ENCODE measurements at places on chromosomes 7 and 10. TPM values are rescaled to one million over a fixed set of nuclear protein-coding genes. Genes with fewer than 3 reads are reported as not detected.

- H3K36me3 ChIP-seq: no peaks in the 10 kb centered on the region
- peak overlapping the region; percentile 53 for H3K27ac ChIP-seq
- DNase-seq: no peak
- H3K4me1 ChIP-seq: peaks cover 34% of the 10 kb centered on the region
- no peaks in the 10 kb centered on the region for H3K27me3 ChIP-seq
These were observed 111.0 kb downstream of the TCF7L2 start for GRCh38 chr10:113061054-113061430.

GRCh38 chr10:80108576-80109239 is 23.8 kb upstream of the PLAC9 start:
- no peak overlapping the region for H3K27ac ChIP-seq
- no peaks in the 10 kb centered on the region for H3K36me3 ChIP-seq
- no peaks in the 10 kb centered on the region for H3K4me1 ChIP-seq
- H3K4me3 ChIP-seq: no peak overlapping the region
- DNase-seq: no peak

- no peak overlapping the region for H3K4me3 ChIP-seq
- peaks cover 3% of the 10 kb centered on the region for H3K4me1 ChIP-seq
- no peaks in the 10 kb centered on the region for H3K27me3 ChIP-seq
These were observed 24.6 kb upstream of the RHBDD2 start for GRCh38 chr7:75854233-75854632.

DNA sequence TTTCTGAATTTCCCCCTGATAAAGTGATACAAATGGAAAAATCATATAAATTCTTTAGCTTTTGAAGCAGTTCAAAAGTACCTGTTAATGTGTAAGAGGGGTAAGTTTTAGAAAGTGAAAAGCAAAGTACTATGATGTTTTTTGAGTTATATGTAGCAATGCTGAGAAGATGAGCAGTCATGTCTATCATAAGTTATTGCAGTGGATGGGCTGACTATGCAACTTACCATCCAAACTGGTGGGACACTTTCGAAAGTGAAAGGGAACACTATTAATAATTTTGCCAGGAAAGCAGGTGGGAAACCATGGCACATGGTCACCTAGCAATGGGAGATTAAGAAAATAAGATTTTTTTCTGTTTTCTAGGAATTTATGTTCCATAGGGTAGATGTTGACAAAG is 4.1 kb downstream of the MINPP1 start:
- H3K27ac ChIP-seq: no peak overlapping the region
- H3K27me3 ChIP-seq: no peaks in the 10 kb centered on the region
- no peak overlapping the region for H3K4me3 ChIP-seq
- H3K4me1 ChIP-seq: peaks cover 10% of the 10 kb centered on the region
- H3K36me3 ChIP-seq: peaks cover 30% of the 10 kb centered on the region
- no peak for DNase-seq

DNA sequence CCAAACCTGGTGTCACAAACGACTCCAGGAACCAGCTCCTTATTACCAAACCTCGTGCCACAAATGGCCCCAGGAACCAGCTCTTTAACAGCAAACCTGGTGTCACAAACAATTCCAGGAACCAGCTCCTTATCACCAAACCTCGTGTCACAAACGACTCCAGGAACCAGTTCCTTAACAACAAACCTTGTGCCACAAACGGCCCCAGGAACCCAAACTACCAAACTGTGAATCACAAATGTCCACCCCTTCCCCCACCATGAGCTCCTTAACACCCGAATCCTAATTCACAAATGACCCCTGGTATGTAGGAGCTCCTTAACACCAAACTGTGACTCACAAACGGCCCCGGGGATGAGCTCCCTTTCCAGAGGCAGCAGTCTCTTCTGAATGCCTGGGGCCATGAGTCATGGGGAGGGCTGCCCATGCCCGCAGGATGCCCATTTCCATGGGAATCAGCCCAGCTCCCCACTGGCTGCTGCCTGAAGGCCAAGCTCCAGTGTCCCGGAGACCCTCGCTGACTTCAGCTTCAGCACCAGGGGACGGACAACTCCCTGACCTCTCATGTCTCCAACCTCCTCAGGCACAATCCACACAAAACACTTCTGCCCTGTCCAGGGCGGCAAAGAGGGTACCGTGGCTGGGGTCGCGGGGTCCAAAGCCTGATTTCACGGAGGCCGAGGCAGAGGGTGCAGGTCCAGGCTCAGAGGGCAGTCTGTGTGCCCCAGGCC is 213.1 kb downstream of the ELFN1 start:
- H3K27ac ChIP-seq: no peak overlapping the region
- H3K4me3 ChIP-seq: no peak overlapping the region
- H3K36me3 ChIP-seq: peaks cover 34% of the 10 kb centered on the region
- DNase-seq: peak; percentile 60

DNA sequence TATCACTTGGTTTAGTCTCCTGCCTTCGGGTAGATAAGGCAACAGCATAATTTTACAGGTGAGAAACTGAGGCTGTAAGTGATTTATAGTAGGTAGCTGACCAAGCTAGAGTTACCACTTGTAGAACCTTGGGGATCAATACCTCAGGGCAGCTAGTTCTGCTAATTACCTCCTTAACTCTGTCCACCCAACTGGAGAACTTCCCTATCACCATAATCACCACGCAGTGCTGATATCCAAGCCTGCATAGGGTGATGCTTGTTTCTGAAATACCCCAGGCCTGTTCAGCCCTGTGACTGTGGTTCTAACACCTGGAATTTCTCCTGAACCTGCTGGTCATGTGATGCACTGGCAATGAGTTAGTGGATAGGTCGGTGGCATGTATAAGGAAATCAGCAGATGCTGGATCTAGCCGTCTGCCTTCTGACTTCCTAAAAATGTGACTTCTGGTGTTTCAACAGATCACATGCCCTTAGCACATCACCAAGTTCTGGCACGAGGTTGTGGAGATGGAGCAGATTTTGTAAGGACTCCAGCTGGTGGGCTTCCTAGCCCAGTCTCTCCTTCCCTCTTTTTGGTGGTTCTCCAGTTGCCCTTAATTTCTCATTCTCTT is 15.3 kb downstream of the PLAU start:
- H3K4me1 ChIP-seq: peaks cover 24% of the 10 kb centered on the region
- H3K36me3 ChIP-seq: no peaks in the 10 kb centered on the region
- H3K27ac ChIP-seq: no peak overlapping the region
- no peaks in the 10 kb centered on the region for H3K27me3 ChIP-seq

- H3K27me3 ChIP-seq: no peaks in the 10 kb centered on the region
- H3K4me3 ChIP-seq: no peak overlapping the region
- no peak for DNase-seq
These were observed 72.0 kb downstream of the SRPK2 start for GRCh38 chr7:105316578-105317344.

GRCh38 chr10:60536529-60537114 is 146.9 kb upstream of the ANK3 start:
- no peaks in the 10 kb centered on the region for H3K27me3 ChIP-seq
- DNase-seq: no peak
- no peaks in the 10 kb centered on the region for H3K36me3 ChIP-seq
- H3K4me3 ChIP-seq: no peak overlapping the region
- H3K27ac ChIP-seq: no peak overlapping the region
- no peaks in the 10 kb centered on the region for H3K4me1 ChIP-seq

DNA sequence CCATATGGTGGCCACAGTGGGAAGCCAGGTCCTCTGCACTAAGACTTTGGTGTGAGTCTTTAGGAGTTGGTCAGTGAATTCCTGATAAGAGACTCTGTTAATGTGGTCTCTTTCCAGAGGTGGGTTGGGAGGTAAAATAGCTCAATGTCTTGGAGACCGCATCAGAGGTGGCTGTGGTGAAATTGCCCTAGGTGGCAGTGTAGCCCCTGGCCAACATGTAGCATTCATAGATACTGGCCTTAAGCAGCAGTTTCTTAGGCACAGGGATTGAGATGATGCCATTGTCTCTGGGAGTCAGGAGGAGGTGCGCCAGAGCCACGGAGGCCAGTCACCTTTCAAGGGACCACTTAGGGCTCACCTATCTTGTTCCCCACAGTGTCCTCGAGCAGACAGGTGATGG is 202.8 kb downstream of the CREB5 start:
- no peaks in the 10 kb centered on the region for H3K27me3 ChIP-seq
- H3K4me1 ChIP-seq: no peaks in the 10 kb centered on the region
- H3K36me3 ChIP-seq: no peaks in the 10 kb centered on the region
- H3K4me3 ChIP-seq: no peak overlapping the region

DNA sequence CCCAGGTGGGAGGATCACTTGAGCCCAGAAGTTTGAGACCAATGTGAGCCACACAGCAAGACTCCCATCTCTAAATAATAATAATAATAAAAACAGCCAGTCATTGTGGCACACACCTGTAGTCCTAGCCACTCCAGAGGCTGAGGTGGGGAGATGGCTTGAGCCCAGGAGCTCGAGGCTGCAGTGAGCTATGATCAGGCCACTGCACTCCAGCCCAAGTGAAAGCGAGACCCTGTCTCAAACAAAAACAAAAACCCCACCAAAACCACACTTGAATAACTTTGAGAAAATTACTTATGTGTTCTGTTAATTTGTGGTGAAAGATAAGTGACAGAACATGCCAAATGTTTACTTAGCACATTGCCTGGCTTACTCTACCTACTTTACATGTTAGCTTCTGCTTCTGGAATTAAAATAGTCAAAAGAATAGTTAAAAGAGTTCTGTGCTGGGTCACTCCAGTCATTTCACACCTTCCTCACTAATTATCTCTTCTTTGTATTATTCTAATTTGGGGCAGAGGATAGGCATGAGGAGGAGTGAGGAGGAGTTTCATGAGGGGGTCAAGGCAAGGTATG is 9.8 kb downstream of the TMEM60 start:
- peaks cover 11% of the 10 kb centered on the region for H3K36me3 ChIP-seq
- H3K4me1 ChIP-seq: peaks cover 27% of the 10 kb centered on the region
- H3K4me3 ChIP-seq: no peak overlapping the region
- H3K27ac ChIP-seq: no peak overlapping the region
- H3K27me3 ChIP-seq: no peaks in the 10 kb centered on the region

GRCh38 chr10:128211064-128211504 is 84.9 kb upstream of the MKI67 start:
- H3K4me1 ChIP-seq: no peaks in the 10 kb centered on the region
- no peaks in the 10 kb centered on the region for H3K36me3 ChIP-seq
- H3K27me3 ChIP-seq: no peaks in the 10 kb centered on the region
- DNase-seq: no peak
- H3K27ac ChIP-seq: peak overlapping the region; percentile 92

DNA sequence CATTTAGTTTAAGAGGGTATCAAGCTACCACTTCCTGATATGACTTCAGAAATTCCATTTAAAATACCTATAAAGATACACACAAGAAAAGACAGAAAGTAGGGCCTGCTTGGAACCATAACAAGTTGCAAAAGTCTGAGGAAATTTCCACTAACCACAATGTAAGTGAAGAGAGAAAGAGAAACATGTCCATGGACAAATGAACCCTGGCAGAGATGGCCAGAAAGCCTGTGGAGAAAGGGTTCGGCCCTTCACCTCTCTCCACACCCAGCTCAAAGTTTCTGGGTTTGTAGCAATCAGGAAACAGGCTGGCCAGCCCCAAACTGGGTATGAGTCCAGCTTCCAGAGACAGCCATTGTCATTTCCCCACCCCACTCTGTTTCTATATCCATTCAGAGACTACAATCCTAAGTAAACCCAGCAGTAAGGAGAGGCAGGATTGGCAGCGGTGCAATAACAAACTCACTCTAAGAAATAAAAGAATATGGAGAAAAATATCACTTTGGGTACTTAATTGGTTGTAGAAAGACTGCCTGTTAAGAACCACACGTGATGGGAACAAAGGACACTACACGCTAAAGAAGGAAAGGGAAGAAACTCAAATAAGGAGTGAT is 71.1 kb downstream of the STK17A start:
- no peak overlapping the region for H3K4me3 ChIP-seq
- no peaks in the 10 kb centered on the region for H3K27me3 ChIP-seq
- DNase-seq: no peak
- H3K27ac ChIP-seq: peak overlapping the region; percentile 57
- no peaks in the 10 kb centered on the region for H3K36me3 ChIP-seq
- peaks cover 10% of the 10 kb centered on the region for H3K4me1 ChIP-seq

- no peaks in the 10 kb centered on the region for H3K36me3 ChIP-seq
- DNase-seq: no peak
- H3K27ac ChIP-seq: no peak overlapping the region
- H3K4me3 ChIP-seq: no peak overlapping the region
- H3K27me3 ChIP-seq: no peaks in the 10 kb centered on the region
- no peaks in the 10 kb centered on the region for H3K4me1 ChIP-seq
These were observed 87.4 kb downstream of the BUB3 start for GRCh38 chr10:123241391-123242141.

DNA sequence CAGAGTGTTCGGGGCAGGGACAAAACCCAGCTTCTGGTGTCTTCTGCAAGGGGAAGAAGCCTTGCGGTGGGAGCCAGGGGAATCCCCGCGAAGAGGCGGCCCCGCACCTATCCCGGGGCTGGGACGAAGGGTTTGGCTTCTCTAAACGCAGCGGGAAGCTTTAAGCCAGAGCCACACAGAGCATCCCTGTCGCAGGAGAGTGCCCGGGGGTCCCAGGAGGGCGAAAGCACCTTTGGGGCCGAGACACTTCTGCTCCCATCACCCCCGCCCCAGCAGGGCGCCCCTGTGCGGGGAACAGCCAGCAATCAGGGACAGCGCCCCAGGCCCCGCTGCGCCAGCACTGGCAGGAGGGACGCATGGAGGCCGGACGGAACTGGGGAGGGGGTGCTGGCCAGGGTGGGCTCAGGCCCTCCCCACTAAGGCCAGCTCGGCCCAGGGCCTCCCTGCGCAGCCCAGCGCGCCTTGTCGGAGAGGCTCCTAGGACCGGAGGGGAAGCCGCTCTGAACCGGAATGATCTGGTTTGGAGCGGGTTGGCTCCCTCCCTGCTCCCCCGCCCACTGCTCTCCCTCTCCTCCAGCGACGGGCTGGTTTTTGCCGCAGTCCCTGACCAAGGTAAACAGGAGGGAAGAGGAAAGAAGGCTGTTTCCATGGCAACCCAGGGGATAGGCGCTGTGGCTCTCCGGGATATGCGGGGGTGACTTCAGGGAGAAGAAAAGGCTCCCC is 63.9 kb downstream of the TMEM209 start:
- H3K4me1 ChIP-seq: peaks cover 24% of the 10 kb centered on the region
- peak; percentile 86 for DNase-seq
- peak overlapping the region; percentile 25 for H3K4me3 ChIP-seq
- peaks cover 31% of the 10 kb centered on the region for H3K36me3 ChIP-seq
- H3K27me3 ChIP-seq: no peaks in the 10 kb centered on the region

DNA sequence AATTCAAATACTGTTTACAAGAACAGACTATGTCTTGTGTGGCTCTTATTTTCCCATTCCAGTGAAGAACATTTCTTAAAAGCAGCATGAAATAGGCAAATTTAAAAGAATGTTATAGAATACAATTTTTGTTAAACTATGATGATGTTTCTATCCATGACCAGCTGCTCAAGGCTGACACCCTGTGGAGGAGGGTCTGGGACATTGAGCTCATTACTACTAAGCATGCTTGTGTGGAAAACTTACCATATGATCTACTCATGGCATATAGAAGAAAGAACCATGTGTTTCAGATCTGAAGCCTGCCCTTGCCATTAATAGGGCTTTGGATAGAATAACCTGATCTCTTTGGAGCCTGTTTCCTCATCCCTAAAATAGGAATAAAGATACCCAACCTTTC is 125.0 kb downstream of the FOXP2 start:
- H3K4me1 ChIP-seq: no peaks in the 10 kb centered on the region

OPN4 gene
- not detected for total RNA-seq

SFMBT2 gene
- 12.6 TPM for total RNA-seq

ATRNL1 gene
- total RNA-seq: 1.1 TPM

CD36 gene
- 253 TPM for total RNA-seq

IFIT1B gene
- total RNA-seq: not detected

KLLN gene
- total RNA-seq: 0.65 TPM

NCOA4 gene
- 196 TPM for total RNA-seq

NAT16 gene
- total RNA-seq: not detected

FRMD4A gene
- 34.5 TPM for total RNA-seq

NEBL gene
- total RNA-seq: 65.9 TPM

CALHM3 gene
- not detected for total RNA-seq

SPAM1 gene
- not detected for total RNA-seq

AKR1C3 gene
- 88.3 TPM for total RNA-seq

PILRA gene
- total RNA-seq: 20.6 TPM

MYL10 gene
- not detected for total RNA-seq

CUZD1 gene
- 0.73 TPM for total RNA-seq
